ENCODE measurements at places on chromosomes 4 and X.

- no peak for DNase-seq
Measured at GRCh38 chrX:31350808-31351074, 278.9 kb upstream of the FTHL17 start.

GRCh38 chrX:72366701-72367454 lies 61.2 kb upstream of the CITED1 start:
- no peak for DNase-seq

DNA sequence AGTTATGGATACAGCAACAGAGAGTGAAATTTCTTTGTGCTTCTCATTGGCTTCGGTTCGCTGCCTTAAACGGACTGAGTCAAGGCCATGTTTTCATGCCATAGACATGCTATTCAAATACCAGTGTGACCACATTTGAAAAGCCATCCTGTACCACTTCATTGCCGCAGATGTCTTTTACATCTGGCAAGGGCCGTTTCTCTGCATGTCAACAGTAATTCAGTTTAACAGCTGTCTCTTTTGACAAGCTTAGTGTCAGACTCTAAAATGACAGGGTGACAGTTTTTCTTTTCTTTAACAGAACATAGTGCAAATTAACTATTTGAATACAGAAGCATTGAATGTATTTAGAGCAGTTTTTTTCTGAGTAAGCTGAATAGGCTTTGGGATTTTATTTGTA lies 362.2 kb upstream of the POU3F4 start:
- no peak for DNase-seq

GRCh38 chr4:139576219-139576618 lies 20.2 kb upstream of the SETD7 start:
- no peak for DNase-seq

DNA sequence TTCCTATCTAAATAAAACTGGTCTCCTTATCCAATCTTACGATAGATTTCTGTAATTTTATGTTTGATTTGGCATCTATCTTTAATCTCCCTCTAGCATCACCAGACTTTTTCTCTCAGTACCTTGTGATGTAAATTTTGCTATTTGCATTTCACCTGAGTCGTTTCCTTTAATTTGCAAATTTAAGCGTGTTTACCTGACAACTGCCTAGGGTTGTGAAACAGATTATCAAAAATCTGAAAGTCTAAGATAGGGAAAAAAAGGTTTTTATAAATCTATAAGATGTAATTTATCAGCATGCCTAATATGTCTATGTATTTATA lies 39.4 kb upstream of the TMPRSS11E start:
- DNase-seq = no peak

GRCh38 chrX:131970347-131970746 lies 52.8 kb upstream of the STK26 start:
- no peak for DNase-seq

GRCh38 chr4:2791518-2792395 lies 1.1 kb upstream of the SH3BP2 start:
- DNase-seq = no peak

DNA sequence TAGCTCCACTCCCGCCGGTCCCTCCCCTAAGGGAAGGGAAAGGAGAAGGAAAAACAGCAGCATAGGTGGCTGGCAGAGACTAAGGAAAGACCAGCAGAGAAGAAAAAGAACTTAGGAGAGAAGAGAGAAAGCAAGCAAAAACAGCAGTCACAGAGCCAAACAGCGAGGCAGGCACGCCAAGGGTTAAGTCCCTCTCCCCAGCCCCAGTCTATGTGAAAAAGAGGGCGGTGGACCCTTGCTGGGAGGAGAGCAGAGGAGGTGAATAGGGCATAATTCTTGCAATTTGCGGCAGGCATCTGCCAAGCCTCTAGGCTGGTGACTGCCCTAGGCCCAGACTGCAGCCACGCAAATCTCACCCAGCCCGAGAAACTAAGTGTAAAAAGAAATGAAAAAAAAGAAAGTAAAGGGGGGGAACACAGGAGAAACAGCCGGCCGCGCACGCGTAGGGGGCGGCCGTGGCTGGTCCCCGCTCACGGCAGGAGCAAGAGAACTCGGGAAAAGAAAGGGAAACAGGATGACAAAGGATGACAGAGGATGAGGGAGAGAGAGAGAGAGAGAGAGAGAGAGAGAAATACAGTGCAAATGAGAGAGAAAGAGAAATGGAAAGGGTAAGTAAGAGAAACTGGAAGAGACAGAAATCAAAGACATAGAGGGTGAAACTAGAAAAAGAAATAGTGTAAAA lies 48.6 kb downstream of the MAGEA9 start:
- DNase-seq = peak; percentile 44

DNA sequence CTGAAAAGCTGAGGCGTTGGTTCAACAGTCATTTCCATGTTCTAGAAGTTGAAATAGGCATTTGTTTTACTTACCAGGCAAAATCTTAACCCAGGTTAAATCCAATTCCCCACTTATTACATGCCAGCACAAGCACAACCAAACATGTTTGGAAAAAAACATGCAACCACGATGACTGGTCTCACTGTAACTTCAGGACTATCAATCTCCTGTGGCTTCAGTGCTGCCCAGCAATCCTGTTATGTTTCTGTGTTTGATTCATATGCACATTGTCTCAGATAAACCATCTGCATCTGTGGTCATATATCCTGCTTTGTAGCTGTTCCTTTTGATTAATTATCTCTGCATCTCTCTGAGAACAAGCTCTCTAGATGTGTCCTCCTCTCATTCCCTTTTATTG lies 28.3 kb downstream of the PRDM8 start:
- no peak for DNase-seq

- no peak for DNase-seq
Measured at GRCh38 chrX:2972391-2972790, 34.0 kb upstream of the ARSH start.

- no peak for DNase-seq
Measured at GRCh38 chrX:107701493-107702121, 73.3 kb downstream of the PRPS1 start.

DNA sequence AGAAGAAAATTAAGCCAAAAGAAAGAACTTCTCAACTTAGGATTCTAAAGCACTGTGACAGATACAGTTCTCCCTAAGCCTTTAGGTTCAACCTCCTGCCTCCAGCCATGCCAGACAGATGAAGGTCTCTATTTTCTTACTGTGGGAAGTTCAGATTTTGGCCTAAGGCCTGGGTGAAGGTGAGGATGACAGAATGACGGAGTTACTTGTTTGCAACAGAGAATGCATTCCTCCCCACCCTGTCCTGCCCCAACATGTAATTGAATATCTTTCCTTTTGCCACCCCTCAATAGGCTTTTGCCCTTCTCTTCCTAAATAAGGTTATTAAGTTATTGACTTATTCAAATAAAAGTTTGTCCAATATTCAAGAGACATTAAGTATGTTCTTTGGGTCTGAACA lies 25.6 kb downstream of the SLC16A2 start:
- DNase-seq = no peak

GRCh38 chr4:8641931-8642650 lies 49.5 kb downstream of the CPZ start:
- no peak for DNase-seq

- no peak for DNase-seq
Measured at GRCh38 chr4:42519803-42520417, 122.6 kb downstream of the SHISA3 start.

GRCh38 chr4:185879666-185880312 lies 67.8 kb upstream of the SORBS2 start:
- DNase-seq = no peak

DNA sequence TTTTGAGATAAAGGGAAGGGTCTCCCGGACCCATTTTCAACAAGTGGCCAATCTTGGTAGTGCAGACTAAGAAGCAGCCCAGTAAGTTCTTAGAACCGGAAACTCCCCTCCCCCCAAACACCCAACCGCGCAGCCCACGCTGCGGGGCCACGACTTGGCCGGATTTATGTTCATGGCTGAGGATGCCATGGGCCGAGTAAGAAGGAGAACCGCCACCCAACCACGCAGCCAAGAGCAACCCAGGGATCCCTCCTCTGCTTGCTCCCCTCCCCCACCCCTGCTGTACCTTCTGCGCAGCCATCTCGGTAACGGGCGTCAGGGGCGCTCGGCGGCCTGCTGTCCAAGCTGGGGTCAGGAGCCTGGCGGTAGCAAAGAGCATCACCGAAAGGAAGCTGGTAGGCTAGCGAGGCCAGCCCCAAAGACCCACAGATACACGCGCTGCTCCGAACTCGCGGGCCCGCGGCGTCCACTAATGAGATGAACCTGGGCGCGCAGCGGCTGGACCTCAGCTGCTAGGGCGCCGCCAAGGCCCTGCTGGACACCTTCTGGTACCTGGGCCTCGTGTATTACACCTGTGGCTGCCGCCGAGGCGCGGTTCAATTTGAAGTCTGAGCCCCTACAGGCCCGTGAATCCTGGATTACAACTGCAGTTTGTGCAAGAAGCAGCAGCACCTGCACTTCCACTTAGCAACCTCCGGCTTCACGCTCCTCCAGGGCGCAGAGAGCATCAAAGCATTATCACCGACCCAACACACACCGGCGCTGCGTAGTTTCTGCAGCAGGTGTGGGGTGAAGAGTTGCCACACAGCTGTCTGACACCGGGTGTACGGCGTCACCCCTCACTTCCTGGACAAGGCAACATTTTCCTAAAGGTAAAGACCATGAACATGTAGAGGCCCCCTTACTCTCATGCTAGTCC lies 63.4 kb downstream of the NUDT10 start:
- DNase-seq = peak; percentile 76

DNA sequence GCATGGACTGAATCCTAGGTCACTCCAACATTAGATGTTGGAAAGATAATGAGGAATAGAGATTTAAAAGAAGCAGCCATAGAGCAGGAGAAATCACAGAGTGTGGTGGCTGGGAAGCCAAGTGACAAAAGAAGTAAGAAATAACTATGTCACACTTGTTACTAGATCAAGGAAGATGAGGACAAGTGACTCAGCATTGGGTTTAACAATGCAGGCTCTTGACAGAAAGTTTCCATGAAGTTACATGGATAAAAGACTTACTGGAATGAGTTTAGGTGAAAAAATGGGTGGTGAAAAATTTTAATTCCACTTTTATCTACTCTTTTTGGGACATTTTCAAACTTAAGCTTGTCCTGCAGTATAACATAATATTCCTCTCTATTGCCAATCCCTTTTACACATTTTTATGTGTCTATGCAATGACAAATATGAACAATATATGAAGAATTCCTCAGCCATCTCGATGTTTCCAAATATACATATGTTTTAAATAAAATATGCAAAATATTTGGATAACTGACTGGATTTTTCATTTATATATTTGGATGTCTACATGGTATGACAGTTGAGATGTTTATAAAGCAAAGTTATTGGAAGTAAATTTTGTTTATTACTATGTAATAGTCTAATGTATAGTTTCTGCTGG lies 462.6 kb downstream of the IL15 start:
- DNase-seq = no peak

DNA sequence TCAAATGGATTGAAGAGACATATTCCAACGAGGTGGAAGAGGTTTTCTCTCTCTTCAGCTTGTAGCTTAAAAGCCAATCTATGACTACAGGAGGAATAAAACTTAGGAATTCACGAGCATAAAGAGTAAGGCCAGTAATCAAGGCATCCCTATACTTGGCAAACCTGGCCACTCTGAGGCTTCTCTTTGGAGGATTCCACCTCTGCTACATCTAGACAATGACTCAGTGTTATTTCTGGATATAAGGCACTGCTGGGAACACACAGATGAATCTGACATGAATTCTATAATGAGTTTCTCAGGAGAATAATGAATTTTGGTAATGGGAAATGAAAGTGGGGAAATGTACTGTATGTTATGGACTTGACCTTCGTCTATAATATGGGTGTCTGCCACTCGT lies 1015.8 kb upstream of the FTHL17 start:
- DNase-seq = no peak

DNA sequence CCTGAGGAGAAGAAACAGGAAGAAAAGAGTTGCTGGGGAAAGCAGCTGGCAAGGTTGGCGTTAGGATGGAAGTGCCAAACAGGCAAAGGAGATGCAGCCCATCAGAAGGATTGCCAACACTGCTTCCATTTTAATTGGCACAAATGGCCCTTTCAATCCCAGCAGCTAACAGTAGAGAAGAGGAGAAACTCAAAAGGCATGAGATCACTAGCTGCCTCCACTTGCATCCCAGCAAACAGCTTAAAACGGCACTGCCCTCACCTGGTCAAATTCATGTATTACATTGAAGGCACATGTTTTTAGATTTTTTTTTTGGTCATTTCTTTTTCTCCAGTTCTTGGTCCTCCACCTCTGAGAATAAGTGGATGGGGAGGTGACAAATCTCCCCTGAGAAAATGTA lies 14.9 kb upstream of the LOC101059915 start:
- DNase-seq = peak; percentile 22

- no peak for DNase-seq
Measured at GRCh38 chr4:8741513-8742226, 130.0 kb downstream of the HMX1 start.

GRCh38 chr4:66829310-66829709 lies 716.0 kb downstream of the CENPC start:
- no peak for DNase-seq

DNA sequence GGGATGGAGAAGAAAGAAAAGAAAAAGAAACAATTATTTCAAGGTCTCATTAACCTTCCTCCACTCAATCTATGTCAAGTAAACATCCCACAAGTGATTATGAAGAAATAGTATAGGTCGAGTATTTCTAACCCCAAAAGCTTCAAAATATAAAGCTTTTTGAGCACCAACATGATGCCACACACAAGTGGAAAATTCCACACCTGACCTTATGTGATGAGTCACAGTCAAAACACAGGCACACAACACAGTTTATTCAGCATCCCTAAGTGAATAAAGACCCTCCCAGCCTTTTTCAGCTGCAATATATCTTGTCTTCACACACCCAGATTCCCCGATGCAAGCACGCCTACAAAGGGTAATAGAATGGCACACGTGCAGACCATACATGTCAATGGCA lies 51.7 kb upstream of the VEGFC start:
- no peak for DNase-seq

DNA sequence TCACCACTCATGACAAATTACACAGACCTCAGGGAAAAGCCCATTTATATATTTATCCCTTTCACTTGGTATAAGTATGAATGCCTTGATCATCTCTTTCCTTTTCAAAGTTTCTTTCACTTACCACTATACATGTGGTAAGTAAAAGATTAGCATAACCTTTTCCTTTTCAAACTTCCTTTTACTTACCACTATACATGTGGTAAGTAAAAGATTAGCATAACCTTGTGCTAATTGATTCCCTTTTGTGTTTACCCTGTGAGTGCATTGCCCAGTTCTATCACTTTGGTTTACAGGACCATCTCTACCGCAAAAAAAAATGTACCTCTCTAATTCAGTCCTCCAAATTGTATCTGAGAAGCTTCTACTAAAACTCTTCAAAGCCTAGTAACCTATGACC lies 32.7 kb upstream of the TCEANC start:
- DNase-seq = no peak

DNA sequence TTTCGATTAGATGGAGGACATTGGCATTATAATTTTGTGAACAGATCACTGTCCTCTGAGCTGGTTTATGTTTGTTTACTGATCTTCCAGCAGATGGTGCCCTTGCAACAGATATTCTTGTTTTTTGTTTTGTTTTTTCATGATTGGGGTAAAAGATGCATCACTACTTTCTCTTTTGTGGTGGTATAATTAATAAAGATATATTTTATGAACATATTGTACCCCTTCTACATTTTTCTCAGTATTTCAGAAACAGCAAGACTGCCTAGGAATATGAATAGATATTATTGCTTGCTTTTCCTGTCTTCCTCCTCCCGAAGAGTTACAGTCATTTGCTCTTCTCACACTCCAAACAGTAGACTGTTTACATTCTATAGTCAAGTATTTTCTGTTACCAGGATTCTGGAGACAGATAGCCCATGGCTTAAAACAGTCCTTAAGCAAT lies 905.2 kb downstream of the TRAM1L1 start:
- no peak for DNase-seq

- DNase-seq = no peak
Measured at GRCh38 chr4:171985129-171985528, 171.9 kb downstream of the GALNTL6 start.

- DNase-seq = peak; percentile 96
Measured at GRCh38 chr4:128386761-128387599, 99.4 kb upstream of the PGRMC2 start.
